ENCODE measurements at places on chromosomes 12 and 14.

GRCh38 chr14:105476831-105477659, 2.4 kb downstream of the CRIP2 start:
- no peak for DNase-seq

- peak; percentile 61 for DNase-seq
These were observed 15.1 kb upstream of the GRIP1 start for GRCh38 chr12:66693901-66694513.

DNA sequence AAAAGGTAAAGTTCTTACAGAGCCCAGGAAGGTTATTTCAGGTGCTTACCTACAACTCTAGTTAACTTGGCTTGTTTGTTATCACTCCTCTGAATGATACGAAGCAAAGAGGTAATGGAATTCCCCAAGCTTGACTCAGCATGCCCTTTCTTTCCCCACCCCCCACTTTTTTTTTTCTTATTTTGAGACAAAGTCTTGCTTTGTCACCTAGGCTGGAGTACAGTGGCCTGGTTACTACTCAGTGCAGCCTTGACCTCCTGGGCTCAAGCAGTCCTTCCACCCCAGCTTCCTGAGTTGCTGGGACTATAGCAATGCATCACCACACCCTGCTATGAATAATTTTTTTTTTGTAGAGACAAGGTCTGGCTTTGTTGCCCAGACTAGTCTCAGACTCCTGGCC, 17.1 kb upstream of the YBX3 start:
- no peak for DNase-seq

GRCh38 chr12:6945613-6946012, 1.8 kb downstream of the C12orf57 start:
- DNase-seq: no peak
